ENCODE measurements at places on chromosomes 6 and 20.

- no peak for DNase-seq
Observed at GRCh38 chr6:145332011-145332410, 403.3 kb downstream of the EPM2A start.

DNA sequence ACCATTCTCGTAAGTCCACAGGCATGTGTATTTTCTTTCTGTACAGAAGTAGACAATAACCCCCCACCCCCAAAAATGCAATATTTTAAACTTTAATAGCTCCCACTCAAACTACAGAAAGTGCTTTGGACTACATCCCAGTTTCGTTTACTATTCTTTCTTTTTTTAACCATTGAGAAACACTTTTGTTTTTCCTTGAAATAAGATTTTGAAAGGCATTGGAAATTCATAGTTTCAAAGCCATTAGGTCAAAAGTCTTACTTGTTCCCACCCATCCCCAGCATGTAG is 140.0 kb downstream of the KIF16B start:
- DNase-seq, result no peak

DNA sequence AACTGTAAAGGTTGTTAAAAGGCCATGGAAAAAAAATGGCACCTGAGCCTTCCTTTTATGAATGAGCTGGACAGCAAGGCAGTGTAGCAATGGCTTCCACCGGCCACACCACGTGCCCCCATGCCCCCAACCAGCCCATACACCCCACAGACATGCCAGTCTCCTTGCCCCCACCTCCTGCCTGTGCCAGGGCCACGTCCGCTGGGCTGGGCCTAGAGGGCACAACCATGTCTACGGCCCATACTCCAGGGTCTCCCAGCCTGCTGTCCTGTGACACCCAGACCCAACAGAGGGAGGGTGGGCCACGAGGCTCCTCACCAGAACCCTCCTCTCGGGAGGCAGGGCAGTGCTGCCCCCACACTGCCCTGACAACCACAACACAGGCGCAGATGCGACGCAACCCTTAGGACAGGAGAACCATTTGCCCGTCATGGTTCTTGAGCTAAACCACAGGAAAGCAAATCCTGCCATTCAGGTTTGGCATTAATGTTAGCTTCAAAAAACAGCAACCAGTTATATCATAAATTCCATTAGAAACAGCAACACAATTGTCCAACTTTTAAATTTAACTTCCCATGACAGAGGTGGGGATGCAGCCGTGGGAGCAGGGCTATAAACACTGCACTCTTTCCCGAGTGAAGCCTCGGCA is 50.7 kb downstream of the TAF4 start:
- DNase-seq, result no peak

DNA sequence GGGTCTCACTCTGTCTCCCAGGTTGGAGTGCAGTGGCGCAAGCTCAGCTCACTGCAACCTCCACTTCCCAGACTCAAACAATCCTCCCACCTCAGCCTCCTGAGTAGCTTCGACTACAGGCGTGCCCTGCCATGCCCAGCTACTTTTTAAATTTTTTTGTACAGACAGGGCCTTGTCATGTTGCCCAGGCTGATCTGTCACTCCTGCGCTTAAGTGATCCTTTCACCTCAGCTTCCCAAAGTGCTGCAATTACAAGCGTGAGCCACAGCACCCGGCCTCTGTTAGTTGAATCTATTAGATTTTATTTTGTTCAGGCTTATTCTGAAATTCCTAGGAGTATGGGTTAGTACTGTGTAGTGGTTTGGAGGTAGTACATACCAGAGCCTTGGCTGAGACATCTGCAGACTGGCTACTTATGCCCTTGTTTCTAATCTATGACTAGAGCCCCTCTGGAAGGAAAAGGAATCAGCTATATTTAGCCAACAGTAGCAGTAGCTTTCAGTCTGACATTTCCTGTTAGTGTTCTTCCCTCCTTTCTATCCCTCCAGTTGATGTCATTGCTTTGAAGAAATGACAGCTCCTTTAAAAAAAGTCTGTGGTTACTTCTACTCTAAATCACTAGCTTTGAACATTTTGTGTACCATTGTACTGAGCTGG is 74.4 kb downstream of the ITCH start:
- DNase-seq, result no peak

GRCh38 chr6:166503167-166503744 is 83.2 kb downstream of the RAMACL start:
- no peak for DNase-seq

DNA sequence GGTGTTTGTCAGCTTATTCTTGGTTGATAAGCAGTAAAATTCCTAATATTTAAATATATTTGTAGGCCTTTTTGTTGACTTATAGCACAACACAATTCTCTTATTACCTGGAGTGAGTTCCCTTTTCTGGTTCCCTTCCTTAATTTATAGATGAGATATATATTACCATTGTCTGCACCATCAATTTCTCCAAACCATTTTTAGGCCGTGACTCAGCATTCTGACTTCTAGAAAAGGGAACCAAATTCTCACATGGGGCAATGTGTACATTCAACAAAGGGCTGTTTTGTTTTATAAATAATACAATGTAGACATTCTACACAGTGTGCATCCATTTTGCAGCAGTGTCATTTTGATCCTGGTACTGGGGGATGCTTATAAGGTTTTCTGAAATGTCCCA is 52.8 kb downstream of the NCOA7 start:
- no peak for DNase-seq

DNA sequence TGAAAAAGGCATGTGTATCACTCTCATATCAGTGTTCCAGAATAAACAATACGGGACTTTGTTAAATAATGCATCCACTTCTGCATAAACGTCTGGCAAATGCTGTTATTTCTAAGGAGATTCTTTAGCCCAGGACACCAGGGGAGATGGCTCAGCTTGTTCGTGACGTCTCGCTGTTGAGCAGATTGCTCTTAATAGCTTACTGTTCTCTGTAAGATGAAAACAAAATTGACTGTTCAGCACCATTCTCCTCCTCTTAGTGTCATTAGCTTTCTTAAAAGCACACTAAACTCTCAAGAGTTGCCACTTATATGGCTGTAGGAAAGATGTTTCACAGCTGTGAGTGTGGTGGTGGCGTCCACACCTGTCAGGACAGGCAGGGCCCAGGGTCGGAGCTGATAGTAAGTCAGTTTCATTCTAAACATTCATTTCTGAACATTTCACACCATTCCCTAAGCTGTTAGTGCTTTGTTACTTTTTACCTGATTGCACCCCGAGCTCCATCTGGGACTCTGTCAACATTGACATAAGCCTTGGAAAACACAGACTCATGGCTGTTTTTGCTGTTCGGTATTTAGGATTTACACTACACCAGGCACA is 132.1 kb downstream of the ZDHHC14 start:
- DNase-seq, result no peak

DNA sequence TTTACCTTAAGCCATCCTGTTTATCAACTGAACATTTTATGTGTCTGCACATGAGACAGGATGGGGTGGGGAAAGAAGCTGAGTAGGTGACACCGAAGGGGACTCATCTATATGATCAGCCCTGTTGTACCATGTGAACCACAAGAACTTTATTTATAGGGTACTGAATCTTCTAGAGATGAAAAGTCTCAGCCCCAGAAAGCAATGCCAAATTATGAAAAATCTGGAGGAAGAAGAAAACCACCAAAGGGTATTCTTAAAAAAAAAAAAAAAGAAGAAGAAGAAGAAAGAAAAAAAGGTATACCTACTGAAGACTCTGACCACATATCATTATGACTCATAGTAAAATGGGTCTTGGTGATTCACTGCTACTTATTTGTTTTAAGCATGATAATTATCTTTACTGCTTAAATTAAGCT is 39.8 kb upstream of the HBS1L start:
- no peak for DNase-seq

- no peak for DNase-seq
Observed at GRCh38 chr20:62635852-62636251, 6.5 kb upstream of the SLCO4A1 start.

DNA sequence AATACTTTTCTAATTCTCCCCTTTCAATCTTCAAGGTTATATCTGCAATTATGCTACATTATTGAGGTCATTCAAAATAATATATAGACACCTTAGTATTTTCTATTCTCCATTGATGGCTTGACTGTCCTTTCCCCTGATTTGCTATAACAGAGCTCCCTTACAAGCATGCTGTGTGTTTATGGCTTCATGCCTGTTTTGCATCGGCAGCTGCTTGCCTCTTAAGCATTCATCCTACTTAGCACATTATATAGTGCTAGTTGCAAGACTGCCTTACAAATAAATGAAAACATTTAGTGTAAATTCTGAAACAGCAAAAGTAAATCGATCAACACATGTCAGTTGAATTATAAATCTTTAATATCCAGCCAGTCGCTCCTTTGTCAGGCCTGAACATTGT is 476.2 kb upstream of the POU3F2 start:
- no peak for DNase-seq

DNA sequence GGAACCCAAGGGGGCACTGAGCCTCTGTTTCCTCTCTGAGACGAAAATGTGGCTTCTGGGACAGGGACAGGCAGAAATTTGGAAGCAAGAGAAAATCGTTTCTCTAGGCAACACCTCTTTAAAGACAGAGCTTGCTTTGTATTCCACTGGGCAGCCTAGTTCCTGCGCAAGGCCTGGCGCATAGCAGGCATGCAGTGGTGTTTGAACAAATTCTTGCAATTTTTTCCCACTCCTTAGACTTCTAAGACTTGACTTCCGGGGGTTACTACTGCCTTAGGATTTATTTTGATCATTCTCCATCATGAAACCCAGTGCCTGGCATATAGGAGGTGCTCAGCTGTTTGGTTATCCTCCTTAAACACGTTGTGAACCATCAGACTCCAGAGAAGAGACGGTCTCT is 249.0 kb upstream of the KCNG1 start:
- DNase-seq, result no peak

DNA sequence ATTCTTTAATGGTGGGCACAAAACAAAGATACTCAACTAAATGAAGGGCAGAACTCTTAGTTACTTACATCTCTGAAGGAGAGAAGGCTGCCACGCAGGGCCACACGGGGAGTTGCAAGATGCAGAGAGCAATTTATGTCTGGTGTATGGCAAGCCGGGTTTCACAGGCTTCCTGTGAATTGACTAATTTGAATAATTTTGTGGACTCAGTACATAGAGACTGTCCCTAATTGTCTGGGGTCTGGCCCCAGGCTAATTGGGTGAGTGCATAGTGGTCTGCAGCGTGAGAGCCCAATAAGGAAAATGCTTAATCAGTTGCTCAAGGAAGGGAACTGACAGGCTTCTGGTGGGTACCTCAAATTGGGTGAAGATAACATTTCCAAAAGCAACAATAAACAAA is 205.7 kb downstream of the OTOR start:
- no peak for DNase-seq

DNA sequence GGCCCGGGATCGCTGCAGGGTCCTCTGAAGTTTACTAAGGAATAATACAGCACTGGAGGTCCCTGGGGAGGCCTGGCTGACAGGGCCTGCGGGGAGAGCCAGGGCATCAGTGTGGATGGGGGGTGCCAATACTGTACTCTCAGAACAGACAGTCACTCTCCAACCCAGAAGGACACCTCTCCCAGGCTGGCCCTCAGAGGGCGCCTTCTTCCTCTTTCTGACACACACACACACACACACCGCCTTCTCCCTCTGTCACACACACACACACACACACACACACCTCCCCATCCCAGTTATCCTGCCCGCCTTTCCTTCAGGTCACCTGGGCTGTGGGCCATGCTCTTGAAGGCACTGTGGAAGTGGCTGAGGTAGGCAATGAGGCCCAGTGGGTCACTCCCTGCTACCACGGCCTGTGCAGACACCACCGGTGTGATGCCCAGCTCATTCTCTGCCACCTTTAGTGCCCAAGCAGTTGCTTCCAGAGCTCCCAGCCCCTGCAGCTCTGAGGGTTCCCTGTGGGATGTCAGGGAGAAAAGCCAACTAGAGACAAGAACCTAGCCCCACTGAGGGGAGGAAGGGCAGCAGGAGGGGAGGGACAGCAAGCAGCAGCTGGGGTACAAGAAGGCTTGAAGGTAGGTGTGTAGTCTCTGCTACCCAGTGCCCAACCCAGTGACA is 7.5 kb downstream of the SMPD2 start:
- DNase-seq, result no peak

DNA sequence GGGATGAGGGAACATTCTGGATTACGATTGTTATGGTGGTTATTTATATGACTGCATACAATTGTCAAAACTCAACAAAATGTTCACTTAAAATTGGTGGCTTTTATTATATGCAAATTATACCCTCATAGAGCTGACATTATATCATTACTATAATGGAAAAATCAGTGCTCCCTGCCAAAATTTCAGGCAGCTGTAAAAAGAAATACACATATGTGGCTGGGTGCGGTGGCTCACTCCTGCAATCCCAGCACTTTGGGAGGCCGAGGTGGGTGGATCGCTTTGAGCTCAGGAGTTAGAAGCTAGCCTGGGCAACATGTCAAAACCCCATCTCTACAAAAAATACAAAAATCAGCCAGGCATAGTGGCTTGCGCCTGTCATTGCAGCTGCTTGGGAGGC is 75.8 kb upstream of the SULF2 start:
- DNase-seq, result no peak

- DNase-seq, result no peak
Observed at GRCh38 chr6:3801960-3802359, 47.2 kb upstream of the FAM50B start.

DNA sequence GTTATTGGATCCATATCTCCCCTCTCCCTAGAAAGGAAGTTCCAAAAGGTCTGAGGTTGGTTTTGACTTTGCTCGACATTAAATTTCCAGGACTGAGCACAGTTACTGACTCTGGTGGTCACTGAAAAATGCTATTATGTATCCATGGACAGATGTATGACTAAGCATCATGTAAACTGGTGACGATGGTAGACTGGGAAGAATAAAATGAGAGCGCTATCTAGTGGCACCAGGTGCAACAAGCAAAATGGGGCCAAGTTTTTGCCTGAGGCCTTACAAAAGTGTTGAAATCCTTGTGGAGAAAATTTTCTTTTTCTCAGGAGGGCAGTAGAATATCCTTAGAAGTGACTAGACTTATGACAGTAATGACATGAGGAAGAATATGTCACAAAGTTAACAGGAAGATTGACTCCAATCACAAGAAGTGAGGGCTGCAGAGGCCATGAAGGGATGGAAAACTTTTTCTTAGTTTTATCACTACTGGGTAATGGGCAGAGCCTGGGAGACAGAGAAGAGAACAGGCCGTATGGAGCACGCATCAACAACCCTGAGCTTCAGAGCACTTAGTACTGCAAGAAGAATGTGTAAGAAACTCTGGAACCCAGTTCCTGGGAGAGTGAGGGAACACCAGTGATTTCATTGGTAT is 88.9 kb upstream of the ELOVL5 start:
- DNase-seq, result peak; percentile 80

- DNase-seq, result no peak
Observed at GRCh38 chr20:63555661-63556381, 1.9 kb downstream of the FNDC11 start.

GRCh38 chr6:38110481-38110971 is 291.0 kb downstream of the ZFAND3 start:
- peak; percentile 96 for DNase-seq

GRCh38 chr6:28353981-28354676 is 4.4 kb downstream of the ZKSCAN3 start:
- no peak for DNase-seq

DNA sequence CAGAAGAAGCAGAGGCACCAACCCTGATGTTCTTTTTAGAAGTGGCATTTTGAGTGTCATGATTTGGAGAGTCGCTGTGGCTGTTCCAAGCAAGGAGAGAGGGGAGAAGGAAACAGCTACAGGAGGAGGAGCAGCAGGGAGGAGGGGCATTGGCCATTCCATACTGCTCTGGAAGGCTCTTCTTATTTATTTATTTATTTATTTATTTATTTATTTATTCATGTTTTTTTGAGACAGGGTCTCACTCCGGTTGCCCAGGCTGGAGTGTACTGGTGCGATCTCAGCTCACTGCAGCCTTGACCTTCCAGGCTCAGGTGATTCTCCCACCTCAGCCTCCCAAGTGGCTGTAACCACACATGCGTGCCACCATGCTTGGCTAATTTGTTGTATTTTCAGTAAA is 178.3 kb upstream of the PROKR2 start:
- DNase-seq, result no peak

Data from NCI-H748 treated with DMSO at 0.1 percent for 48 hours (cell line).